A549 (cell line): ENCODE measurements at places on chromosomes 16 and 17. TPM values are rescaled to one million over a fixed set of nuclear protein-coding genes. Genes with fewer than 3 reads are reported as not detected.

DNA sequence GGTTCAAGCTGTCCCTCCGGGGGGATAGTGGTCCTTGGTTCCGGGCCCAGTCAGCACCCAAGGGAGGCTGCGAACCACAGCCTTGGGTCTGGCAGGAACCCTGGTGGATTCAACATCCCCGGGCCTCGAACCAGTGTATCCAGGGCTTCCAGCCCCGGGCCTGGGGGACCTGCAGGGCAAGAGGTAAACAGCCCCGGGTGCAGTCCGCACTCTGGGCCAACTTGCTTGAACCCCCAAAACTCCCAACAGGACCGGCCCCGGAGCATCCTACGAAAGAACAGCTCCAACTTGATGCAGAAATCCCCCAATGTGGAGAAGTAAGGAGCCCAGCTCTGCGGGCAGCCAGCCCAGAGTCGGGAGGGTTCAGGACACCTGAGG is 1.5 kb upstream of the NEURL4 start:
- DNase-seq: no peak

DNA sequence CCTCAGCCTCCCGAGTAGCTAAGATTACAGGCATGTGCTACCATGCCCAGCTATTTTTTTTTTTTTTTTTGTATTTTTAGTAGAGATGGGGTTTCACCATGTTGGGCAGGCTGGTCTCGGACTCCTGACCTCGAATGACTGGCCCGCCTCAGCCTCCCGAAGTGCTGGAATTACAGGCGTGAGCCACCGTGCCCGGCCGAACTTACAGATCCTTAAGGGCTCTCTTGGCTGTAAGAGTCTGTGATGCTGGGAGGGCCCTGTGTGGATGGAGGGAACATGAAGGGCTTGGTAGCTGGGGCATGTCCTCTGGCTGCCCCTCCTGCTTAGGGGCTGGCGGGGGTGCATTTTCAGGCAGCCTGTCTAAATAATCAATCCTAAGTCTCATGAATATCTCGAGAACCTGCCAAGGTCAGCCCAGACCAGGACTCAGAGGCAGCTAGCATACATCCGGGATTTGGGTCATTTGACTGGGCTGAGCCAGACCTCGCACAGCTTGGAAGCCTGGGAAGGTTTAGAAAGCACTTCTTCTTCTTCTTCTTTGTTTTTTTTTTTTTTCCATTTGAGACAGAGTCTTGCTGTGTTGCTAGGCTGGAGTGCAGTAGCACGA is 17.1 kb downstream of the SPNS3 start:
- DNase-seq: no peak

DNA sequence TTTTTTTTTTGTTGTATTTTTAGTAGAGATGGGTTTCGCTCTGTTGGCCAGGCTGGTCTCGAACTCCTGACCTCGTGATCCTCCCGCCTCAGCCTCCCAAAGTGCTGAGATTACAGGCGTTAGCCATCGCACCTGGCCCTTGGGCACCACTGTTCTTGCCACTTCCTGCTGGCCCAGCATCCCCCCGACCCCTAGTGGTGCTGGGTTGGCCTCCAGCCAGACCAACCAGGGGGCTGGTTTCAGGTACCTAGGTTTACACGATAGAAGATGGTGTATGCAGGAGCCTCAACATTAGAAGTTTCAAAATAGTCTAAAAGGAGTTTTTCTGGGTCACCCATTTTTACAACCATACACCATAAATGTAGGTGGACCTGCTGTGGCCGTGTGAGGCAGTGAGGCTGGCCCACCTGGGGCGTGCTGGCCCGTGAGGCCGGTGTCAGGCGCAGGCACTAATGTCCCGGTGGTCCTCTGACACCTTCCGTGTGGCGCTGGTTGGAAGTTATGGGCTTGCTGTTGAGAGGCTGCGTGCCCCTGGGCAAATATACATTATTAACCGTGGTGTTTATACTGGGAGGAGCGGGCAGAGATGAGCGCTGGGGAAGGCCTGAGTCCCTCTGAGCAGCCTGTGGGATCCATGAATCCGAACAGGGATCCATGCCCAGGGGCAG is 43.5 kb downstream of the CFAP20 start:
- DNase-seq: no peak

GRCh38 chr16:3223913-3224515 is 10.9 kb downstream of the ZNF200 start:
- no peak for DNase-seq

GRCh38 chr16:85159179-85159980 is 47.1 kb upstream of the CIBAR2 start:
- no peak for DNase-seq

GRCh38 chr16:28905229-28905754 is 19.7 kb downstream of the RABEP2 start:
- DNase-seq: no peak

GRCh38 chr17:75856062-75856756 is 1.1 kb upstream of the WBP2 start:
- DNase-seq: peak; percentile 56

GRCh38 chr16:56190677-56191155 is 573 bp upstream of the GNAO1 start:
- DNase-seq: peak; percentile 16

- DNase-seq: no peak
Measured at GRCh38 chr17:9472541-9472940, 103.1 kb downstream of the STX8 start.

GRCh38 chr17:43125967-43126910 is 1.1 kb upstream of the BRCA1 start:
- no peak for DNase-seq

GRCh38 chr16:50509521-50510341 is 38.5 kb upstream of the NKD1 start:
- no peak for DNase-seq

DNA sequence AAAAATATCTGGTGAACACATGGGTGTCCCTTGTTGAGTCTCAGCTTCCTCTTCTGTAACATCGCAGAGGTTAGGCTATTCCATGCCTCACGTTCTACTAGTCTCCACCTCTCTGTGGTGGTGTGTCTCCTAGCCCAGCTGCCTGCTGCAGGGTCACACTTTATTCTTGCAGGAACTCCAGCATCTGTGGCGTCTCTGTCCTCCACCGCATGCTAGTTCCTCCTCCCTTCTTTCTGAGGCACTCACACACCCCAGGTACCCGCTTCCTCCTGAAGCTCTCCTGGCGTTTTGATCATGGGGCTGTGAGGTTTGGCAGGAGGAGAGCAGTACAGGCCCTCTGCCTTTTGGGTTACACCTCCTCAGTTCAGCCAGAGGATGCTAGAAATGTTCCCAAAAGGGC is 9.9 kb upstream of the TEX2 start:
- DNase-seq: no peak

DNA sequence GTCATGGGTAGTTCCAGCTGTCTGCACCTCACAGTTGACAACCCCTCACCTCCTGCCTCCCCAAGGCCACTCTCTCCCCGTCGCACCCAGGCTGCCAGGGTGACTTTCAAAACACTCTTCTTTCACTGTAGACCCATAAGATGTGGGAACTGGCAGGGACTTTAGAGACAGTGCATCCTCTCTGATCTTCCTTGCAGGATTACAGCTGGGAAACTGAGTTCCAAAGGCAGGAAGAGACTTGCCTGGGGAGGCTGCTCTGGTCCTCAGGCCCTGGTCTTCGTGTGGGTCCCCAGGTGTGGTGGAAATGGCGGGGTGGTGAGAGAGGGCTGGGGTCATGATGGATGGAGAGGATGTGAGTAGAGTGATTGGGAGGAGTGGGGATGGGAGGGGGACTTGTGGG is 21.9 kb upstream of the NKD1 start:
- no peak for DNase-seq

DNA sequence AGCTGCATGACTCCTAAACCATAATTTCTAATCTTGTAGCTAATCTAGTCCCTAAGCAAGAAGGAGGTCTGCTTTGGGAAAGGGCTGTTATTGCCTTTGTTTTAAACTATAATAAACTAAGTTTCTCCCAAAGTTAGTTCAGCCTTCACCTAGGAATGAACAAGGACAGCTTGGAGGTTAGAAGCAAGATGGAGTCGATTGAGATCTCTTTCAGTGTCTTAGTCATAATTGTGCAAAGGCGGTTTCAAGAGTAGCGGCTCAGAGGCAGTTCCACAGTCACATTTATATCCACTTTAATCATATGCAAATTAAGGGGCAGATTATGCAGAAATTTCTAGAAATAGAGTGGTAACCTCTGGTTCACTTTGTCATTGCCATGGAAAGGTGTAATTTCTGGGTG is 17.4 kb downstream of the DRC7 start:
- DNase-seq: no peak

GRCh38 chr17:77915594-77916021 is 42.9 kb upstream of the TNRC6C start:
- DNase-seq: no peak

GRCh38 chr17:72297326-72298115 is 176.7 kb downstream of the SOX9 start:
- DNase-seq: peak; percentile 59

- DNase-seq: peak; percentile 59
Measured at GRCh38 chr16:51524555-51525373, 373.7 kb upstream of the SALL1 start.

DNA sequence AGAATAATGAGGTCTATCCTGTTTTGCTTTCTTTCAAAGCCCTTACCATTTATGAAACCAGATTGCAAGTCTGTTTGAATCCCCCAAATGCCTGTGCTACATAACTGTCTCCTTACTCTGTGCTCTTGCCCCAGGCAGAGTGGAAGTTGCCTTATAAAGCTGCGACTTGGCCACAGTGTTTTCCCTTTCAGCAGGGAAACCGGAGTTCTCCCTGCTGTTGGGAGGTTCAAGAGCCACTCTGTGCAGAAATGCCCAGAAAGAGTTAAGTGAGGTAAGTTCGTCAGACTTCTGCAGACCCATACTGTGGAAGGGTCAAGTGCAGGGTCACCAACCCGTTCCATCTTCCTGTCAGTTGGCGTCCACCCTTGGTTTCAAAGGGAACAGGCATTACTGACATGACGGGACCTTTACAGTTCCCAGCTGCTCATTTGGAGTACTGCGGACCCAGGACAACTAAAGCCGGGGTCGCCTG is 508.9 kb downstream of the WWOX start:
- DNase-seq: no peak

GRCh38 chr17:57366558-57367351 is 110.4 kb downstream of the MSI2 start:
- DNase-seq: no peak

DNA sequence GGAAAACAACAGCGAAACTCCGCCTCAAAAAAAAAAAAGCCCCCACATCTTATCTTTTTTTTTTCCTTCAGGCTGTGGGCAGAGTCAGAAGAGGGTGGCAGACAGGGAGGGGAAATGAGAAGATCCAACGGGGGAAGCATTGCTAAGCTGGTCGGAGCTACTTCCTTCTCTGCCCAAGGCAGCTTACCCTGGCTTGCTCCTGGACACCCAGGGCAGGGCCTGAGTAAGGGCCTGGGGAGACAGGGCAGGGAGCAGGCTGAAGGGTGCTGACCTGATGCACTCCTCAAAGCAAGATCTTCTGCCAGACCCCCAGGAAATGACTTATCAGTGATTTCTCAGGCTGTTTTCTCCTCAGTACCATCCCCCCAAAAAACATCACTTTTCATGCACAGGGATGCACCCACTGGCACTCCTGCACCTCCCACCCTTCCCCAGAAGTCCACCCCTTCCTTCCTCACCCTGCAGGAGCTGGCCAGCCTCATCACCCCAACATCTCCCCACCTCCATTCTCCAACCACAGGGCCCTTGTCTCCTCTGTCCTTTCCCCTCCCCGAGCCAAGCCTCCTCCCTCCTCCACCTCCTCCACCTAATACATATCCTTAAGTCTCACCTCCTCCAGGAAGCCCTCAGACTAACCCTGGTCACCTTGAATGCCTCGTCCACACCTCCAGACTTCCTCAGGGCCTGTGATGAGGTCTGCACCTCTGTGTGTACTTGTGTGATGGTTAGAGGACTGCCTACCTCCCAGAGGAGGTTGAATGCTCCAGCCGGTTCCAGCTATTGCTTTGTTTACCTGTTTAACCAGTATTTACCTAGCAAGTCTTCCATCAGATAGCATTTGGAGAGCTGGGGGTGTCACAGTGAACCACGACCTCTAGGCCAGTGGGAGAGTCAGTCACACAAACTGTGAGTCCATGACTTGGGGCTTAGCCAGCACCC is 1.2 kb upstream of the HBA1 start:
- DNase-seq: no peak

- DNase-seq: no peak
Measured at GRCh38 chr16:85265810-85266209, 153.5 kb upstream of the CIBAR2 start.

DNA sequence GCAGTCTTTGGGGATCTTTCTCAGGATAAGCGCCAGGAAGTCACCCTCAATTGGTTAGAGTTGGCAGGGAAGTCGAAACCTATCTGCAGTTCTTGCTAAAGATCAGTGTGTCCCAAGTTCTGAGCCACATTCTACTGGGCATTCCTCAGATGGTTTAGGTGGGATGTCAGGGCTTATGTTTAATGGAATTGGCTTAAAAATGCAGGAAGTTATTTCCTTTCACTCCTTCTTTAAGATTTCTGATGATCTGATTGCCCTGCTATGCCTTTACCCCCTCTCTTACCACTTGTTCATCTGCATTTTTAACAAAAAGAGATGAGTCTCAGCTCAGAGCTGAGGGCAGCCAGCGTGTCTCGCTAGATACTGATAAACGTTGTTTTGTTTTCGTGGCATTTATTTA is 30.8 kb downstream of the FOXL1 start:
- DNase-seq: peak; percentile 30

GRCh38 chr16:47374629-47375028 is 86.2 kb downstream of the ITFG1 start:
- no peak for DNase-seq

- no peak for DNase-seq
Measured at GRCh38 chr17:48569674-48570324, 8.4 kb downstream of the HOXB4 start.

CDH3 gene
- polyA plus RNA-seq: 0.08 to 0.34 TPM (median 0.13 TPM) in 3 replicates

EIF1 gene
- 827 to 920 TPM (median 834 TPM) in 3 replicates for polyA plus RNA-seq

CDK5R1 gene
- 2.4 to 3.0 TPM (median 2.8 TPM) in 3 replicates for polyA plus RNA-seq

BCL6B gene
- 0.03 to 0.04 TPM in 2 of 3 replicates, not detected in the other for polyA plus RNA-seq

TP53TG3B gene
- 0.43 TPM in 1 of 3 replicates, not detected in the others for polyA plus RNA-seq

SOCS3 gene
- 10.9 to 13.5 TPM (median 11.5 TPM) in 3 replicates for polyA plus RNA-seq

ZNF597 gene
- polyA plus RNA-seq: 0.92 to 1.1 TPM (median 0.96 TPM) in 3 replicates

CX3CL1 gene
- polyA plus RNA-seq: 0.08 to 0.17 TPM (median 0.08 TPM) in 3 replicates

MYADML2 gene
- not detected in 3 replicates for polyA plus RNA-seq

IL17C gene
- not detected in 3 replicates for polyA plus RNA-seq

FBXO39 gene
- not detected in 3 replicates for polyA plus RNA-seq

PRAC1 gene
- polyA plus RNA-seq: not detected in 3 replicates

CPHXL2 gene
- polyA plus RNA-seq: not detected in 3 replicates

SLC16A11 gene
- polyA plus RNA-seq: not detected in 3 replicates
